ENCODE measurements at places on chromosomes 4 and X. TPM values are rescaled to one million over a fixed set of nuclear protein-coding genes. Genes with fewer than 3 reads are reported as not detected.

The ZNF827 gene
- 15.6 TPM for total RNA-seq

DNA sequence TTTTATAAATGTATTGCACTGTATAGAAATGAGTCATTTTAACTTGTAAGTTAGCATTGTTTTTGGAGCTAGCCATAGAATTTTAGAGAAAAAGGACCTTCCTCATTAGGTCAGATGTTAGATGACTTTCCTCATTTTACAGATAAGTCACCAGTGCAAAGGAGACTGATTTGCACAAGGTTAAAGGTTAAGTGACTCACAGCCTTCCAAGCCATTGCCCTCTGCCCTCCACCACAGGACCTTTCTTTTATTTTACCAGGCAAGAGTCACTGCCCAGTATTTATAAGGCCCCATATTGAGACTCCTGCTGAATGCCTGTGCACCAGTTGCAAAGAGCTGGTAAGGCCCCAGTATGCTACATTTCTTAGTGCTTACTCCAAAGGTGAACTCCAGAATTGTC lies 4.2 kb upstream of the ABCG2 start:
- H3K36me3 ChIP-seq, result no peaks in the 10 kb centered on the region
- DNase-seq, result no peak
- H3K4me1 ChIP-seq, result peaks cover 12% of the 10 kb centered on the region
- no peak overlapping the region for H3K27ac ChIP-seq

DNA sequence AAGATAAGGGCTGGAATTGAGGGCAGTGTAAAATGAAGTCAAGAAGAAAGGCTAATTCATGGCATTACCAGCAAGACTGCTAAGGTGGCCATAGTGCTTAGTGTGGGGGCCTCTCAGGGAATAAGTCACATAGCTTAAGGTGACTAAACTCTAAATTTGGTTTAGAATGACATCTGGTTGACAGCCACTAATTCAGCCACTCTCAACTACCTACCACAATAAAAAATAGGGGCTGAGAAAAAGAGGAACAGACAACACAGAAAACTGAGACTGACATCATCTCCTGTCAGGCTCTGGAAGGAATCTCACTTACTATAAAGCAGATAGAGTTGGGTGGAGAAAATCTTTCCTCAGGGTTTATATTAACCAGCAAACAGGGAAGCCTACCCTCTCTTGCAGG lies 96.9 kb downstream of the CHRDL1 start:
- no peaks in the 10 kb centered on the region for H3K27me3 ChIP-seq
- peaks cover 2% of the 10 kb centered on the region for H3K4me1 ChIP-seq
- no peak for DNase-seq
- H3K36me3 ChIP-seq, result no peaks in the 10 kb centered on the region
- H3K27ac ChIP-seq, result no peak overlapping the region

The GPR82 gene
- total RNA-seq, result not detected

GRCh38 chr4:186724058-186724863 lies 605 bp upstream of the FAT1 start:
- H3K27me3 ChIP-seq, result peaks cover 59% of the 10 kb centered on the region
- no peak overlapping the region for H3K27ac ChIP-seq
- H3K4me1 ChIP-seq, result peaks cover 21% of the 10 kb centered on the region
- no peak for DNase-seq
- H3K36me3 ChIP-seq, result no peaks in the 10 kb centered on the region

DNA sequence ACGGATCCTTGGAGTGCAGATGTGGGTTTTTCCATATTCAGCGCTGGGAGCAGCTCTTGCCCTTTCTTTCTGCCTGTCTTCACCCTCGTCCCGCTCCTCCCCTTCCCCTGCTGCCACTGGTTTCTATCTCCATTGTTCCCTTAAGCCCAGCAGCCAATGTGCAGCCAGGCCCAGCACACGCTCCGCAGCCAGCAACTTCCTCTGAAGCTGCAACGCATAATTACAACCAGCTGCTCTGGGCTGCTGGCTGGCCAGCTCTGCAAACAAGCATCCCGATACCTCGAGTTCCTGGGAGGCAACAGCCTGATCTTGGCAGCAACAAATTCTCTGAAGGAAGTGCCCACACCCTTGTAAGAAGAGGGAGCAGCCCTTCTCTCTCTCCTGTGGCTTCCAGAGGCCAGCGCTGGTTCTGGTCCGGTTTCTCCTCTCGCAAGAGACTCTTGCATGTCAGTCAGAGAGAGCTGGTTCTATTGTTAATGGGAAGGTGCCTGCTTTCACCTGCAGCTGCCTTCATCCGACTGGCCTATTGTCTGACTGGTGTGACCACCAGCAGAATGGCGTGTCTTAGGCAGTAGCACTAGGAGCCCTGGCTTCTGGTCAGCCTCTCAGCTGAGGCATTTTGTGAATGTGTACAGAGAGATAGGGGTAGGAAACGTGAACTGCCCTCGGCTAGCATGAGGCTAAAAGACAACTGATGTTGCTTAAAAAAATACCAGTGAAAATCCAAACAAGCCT lies 83.8 kb upstream of the MAML3 start:
- DNase-seq, result no peak
- H3K27me3 ChIP-seq, result peaks cover 8% of the 10 kb centered on the region
- no peak overlapping the region for H3K4me3 ChIP-seq
- no peaks in the 10 kb centered on the region for H3K36me3 ChIP-seq

The ADH7 gene
- total RNA-seq, result not detected

The CDX4 gene
- not detected for total RNA-seq

The ADGRG4 gene
- total RNA-seq, result not detected

The ARHGEF6 gene
- total RNA-seq, result 58.5 TPM

The MAGIX gene
- total RNA-seq, result 0.25 TPM

GRCh38 chr4:186819342-186820086 lies 95.9 kb upstream of the FAT1 start:
- H3K4me1 ChIP-seq, result no peaks in the 10 kb centered on the region
- H3K36me3 ChIP-seq, result no peaks in the 10 kb centered on the region
- no peak overlapping the region for H3K4me3 ChIP-seq
- H3K27ac ChIP-seq, result no peak overlapping the region
- DNase-seq, result no peak
- no peaks in the 10 kb centered on the region for H3K27me3 ChIP-seq

DNA sequence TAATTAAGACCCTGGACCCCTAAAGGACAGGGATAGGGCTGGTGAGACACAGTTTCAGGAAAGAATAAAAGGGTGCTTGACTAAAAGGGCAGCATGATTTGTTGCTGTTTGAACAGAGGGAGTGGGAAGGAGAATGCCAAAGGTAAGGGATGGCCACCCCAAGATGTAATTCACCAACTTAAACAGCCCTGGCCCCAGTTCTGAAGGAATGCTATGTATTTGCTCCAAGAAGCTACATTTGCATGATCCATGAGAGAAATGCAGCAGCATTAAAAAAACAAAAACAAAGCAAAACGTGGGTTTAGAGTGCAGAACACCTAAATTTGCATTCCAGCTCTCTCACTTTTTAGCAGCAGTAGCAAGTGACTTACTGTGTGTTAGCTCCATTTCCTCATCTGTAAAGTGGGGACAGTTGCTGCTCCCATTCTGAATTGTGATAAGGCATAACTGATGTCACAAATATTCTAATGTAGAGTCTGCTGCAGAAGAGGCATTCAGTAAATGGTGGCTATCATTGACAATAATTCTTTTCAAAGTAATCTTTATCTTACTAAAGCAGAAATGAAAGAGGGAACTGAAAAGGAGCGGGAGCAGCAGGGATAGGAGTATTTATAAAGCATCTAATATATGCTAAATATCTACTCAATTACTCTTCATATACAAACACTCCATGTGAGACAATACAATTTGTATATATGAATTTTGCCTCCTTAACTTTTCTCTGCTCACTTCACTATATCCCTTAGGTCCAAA lies 115.8 kb downstream of the PPARGC1A start:
- no peaks in the 10 kb centered on the region for H3K36me3 ChIP-seq
- no peaks in the 10 kb centered on the region for H3K4me1 ChIP-seq
- no peak overlapping the region for H3K4me3 ChIP-seq
- DNase-seq, result no peak
- H3K27ac ChIP-seq, result no peak overlapping the region
- peaks cover 11% of the 10 kb centered on the region for H3K27me3 ChIP-seq

The GNL3L gene
- 47.6 TPM for total RNA-seq

- H3K4me3 ChIP-seq, result peak overlapping the region; percentile 45
- H3K27ac ChIP-seq, result no peak overlapping the region
- no peaks in the 10 kb centered on the region for H3K27me3 ChIP-seq
- H3K4me1 ChIP-seq, result peaks cover 3% of the 10 kb centered on the region
- H3K36me3 ChIP-seq, result no peaks in the 10 kb centered on the region
Observed at GRCh38 chrX:129979207-129979920, 3.1 kb upstream of the BCORL1 start.

DNA sequence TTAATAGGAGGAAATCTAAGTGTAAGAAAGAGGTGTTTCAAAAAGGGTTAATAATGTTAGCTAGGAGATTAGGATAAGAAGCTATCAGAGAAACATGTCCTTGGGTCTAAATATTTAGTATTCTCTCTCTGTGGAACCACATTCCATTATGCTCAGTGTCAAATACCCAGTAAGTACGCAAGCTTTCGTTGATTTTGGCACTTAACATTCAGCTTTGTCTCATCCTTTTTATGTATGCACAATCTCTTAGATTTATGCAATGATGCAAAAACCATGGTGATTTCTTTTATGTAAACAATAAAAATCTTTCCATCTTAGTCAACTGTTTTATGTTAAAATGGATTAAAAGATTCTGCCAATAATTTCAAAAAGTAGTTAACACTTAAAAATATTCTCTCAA lies 129.2 kb downstream of the KLHL13 start:
- no peaks in the 10 kb centered on the region for H3K4me1 ChIP-seq
- DNase-seq, result no peak
- no peak overlapping the region for H3K27ac ChIP-seq
- H3K27me3 ChIP-seq, result no peaks in the 10 kb centered on the region

The HSFX1 gene
- 0.27 TPM for total RNA-seq

DNA sequence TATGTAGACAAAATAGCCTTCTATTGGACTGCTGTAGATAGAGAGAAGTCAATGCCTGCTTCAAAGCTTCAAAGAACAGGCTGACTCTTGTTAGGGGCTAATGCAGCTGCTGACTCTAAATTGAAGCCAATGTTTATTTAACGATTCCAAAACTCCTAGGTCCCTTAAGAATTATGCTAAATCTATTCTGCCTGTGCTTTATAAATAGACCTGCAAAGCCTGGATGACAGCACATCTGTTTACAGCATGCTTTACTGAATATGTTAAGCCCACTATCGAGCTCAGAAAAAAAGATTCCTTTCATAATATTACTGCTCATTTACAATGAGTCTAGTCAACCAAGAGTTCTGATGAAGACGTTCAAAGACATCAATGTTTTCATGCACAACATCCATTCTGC lies 54.8 kb upstream of the RBMXL3 start:
- no peaks in the 10 kb centered on the region for H3K36me3 ChIP-seq
- no peaks in the 10 kb centered on the region for H3K27me3 ChIP-seq
- DNase-seq, result no peak

DNA sequence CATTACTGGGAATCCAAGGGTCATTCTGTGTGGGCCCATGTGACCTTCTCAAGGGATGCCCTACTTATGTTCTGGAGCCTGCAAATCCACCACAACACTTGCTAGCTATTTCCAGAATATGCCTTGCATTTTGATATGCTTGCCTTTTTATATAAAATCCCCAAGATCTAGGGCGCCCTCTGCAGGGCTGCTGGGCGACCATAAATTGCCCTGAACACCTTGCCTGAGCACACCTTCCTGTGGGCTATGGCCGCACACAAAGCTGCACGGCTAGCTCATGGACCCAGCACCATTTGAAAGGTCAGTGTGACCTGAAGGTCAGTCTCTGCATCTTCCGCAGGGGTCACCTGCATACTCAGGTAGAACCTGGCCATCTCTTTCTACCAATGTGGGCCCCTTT lies 311.7 kb downstream of the NLGN4X start:
- no peaks in the 10 kb centered on the region for H3K4me1 ChIP-seq
- H3K27ac ChIP-seq, result no peak overlapping the region
- peak; percentile 4 for DNase-seq
- no peaks in the 10 kb centered on the region for H3K36me3 ChIP-seq
- no peak overlapping the region for H3K4me3 ChIP-seq

DNA sequence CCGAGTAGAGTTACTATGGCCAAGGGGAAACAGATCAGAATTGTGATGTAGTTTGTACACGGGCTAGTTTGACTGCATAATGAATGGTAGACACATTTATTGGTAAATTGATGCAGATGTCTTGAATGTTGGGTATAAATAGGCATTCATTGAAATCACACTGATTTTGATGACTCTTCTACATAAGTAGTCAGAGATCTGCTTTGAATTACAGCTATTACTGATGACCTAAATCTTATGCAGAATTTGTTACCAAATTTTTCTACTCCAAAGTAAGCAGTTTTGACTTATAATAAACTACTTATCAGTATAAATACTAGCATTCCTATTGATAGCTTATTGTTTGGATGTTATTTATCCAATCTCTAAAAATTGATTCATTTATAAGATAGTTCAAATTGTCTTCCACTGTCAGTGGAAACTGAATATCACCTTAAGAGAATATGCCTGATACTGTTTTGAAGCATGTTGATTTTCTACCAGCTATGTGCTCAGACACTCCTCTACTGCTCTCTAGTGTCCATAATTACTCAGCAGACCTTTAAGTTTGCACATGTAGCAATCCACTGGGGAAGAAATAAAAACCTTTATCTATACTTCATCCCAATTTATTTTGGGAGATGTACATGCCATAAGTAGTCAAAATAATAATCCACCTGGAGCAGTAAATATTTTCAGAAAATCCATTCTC lies 120.3 kb downstream of the RASL11B start:
- H3K27me3 ChIP-seq, result no peaks in the 10 kb centered on the region
- H3K4me1 ChIP-seq, result no peaks in the 10 kb centered on the region
- no peak for DNase-seq
- H3K36me3 ChIP-seq, result peaks cover 2% of the 10 kb centered on the region
- no peak overlapping the region for H3K27ac ChIP-seq

The GPR34 gene
- total RNA-seq, result not detected

Measured in activated naive CD4-positive, alpha-beta T cell treated with anti-CD3 and anti-CD28 coated beads for 36 hours (primary cell).